ENCODE measurements at places on chromosomes 2 and 18.
A peak's percentile ranks its signal among the peaks of the same experiment; 100 is the strongest.

GRCh38 chr2:67548317-67549201 lies 151.4 kb downstream of the ETAA1 start:
- no peak for DNase-seq

- DNase-seq = no peak
These were observed 117.8 kb downstream of the PID1 start for GRCh38 chr2:229153267-229153666.

DNA sequence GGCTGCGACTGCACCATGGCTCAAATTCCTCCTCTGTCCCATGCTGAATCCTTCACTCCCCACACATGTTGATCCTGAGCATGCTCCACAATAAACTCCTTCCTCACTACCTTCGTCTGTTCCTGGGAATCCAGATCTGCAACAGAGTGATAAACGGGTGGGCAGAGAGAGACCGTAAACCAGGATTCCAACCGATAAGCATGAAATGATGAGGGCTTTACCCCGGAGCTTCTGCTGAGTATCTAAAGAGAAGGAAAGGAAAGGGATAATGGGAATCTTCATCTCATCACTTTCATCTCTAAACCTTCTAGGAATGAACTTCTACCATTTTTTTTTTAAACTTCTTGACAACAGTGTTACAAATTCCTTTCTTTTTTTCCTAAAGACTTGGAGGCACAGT lies 329.3 kb upstream of the TNP1 start:
- DNase-seq = no peak

DNA sequence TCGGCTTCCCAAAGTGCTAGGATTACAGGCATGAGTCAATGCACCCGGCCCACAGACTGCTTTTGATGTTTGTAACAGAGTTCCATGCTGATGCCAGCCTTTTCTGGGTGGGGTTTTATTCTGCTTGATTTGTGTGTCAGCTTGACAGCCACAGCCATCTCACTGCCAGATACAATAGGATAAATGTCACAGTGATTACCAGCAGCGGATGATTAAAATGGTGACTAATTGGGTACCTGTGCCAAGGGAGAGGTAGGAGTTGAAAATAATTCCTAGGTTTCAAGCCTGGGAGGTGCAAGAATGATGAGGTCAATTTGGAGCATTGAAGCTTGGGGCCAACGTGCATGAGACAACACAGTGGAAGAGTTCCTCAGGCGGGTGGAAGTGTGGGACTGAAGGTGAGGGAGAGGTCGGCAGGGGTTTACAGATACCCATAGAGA lies 39.4 kb downstream of the SH2D6 start:
- DNase-seq = no peak

- no peak for DNase-seq
These were observed 200.8 kb downstream of the EPHA4 start for GRCh38 chr2:221371347-221371746.

DNA sequence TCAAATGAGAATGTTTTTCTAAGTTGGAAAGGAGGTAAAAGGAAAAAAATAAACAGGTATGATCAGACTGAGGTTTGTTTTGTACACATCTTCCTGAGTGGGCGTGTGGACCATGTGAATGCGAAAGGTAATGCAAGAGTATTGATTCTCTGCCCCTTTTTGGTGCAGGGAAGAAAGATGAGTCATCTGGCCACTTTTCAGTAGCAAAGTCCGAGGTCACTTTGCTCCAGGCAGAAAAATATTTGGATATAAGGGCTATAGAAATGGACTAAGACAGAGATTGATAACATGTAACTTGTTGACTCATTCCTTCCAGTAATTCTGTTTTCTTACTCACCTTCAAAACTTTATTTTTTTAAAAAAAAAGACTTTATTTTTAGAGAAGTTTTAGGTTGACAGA lies 130.5 kb downstream of the DSEL start:
- DNase-seq = peak; percentile 23

DNA sequence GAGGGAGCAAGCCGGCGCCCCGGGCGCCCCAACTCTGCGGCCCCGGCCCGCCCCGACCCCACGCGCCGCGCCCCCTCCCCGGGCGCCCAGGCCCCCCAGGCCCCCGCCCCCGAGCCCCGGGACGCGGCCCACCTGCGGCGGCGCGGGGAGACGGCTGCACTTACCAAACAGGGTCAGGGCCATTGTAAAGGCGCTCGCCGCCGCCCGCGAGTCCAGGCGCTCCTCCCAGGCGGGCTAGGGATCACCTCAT lies 526 bp downstream of the CHN1 start:
- DNase-seq = no peak

DNA sequence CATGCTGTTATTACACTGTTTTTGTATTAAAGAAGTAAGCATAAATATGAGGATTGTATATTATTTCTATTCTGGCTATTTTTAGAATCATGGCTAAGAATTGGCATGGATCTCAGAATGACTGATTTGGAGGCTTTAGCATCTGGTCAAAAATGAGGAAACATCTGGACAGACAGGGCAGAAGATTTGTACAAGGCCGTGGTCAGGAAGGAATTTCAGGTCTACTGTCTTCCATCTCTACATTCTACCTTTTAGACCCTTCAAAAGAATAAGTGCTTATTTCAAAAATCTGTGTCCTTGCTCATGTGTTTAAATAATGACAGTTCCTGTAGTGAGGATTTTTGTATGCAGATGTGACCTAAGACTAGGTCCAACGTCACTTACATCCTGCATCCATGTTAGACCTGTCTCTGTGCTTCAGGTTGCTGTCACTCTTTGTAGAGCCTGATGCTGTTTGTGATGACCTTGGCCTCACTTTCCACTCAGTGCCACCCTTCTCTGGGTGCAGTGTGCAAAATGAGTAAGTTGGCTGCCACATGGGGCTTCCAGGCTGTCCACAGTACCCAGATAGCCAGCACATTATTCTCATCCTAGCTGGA lies 54.7 kb upstream of the B3GNT2 start:
- no peak for DNase-seq

All from brain microvascular endothelial cell (primary cell).